ENCODE measurements at places on chromosomes 12 and 14.

GRCh38 chr14:105473677-105474482 is 741 bp upstream of the CRIP2 start:
- DNase-seq = no peak

GRCh38 chr14:63988579-63988978 is 135.8 kb downstream of the SYNE2 start:
- DNase-seq = no peak

DNA sequence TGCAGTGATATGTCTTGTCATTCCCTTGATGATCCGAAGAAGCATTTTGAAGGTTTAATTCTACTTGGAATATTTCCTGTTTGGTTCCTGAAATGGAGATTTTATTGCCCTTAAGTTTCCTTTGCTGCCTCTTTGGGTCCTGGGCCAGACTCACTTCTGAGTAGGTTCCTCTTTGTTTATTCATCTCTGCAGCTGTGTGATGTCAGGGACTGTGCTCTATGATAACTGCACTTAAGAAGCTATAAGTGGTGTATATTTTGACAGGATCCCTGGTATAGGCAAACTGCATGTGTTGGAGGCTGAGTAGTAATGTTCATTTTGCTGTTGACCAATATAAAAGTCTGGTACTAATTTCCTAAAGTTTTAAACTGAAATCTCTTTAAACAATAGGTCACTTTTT is at the start of gene KLRC4:
TSS of gene KLRC4 (minus strand) at position 366 of the 400 bp plus-strand sequence. CDS start at position 184, 182 bp downstream.
- peak; percentile 57 for DNase-seq

DNA sequence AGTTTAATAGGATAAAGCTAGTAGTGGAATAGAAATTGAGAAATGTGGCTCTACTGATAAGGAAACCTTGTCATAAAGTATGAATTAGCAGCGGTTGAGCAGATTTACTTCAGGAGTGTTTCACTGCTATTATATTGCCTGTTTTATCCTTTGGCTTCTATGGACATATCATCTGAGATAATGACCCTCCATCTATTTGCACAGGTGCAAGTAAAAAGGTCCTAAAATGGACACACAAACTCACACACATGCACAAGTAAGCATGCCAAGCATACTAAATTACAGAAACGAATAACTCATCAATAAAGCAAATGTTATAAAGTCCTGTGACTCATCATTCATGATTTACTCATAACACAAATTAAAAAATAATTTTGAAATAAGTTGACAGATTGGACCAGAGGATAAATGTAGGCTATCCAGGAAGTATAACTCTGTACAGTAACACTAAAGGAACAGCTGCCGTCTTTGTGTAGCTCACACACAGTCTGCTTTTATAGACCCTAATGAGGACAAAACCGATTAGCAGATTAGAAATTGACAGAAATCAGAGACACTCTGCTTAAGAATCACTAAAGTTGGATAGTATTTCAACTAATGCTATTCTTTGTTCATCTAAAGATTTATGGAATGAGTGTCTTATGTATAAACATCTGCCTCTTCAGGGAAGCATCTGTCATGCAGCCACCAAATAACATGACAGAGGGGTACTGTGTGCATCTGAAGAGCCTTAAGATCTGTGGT is 73.9 kb downstream of the SYT1 start:
- DNase-seq = peak; percentile 78

DNA sequence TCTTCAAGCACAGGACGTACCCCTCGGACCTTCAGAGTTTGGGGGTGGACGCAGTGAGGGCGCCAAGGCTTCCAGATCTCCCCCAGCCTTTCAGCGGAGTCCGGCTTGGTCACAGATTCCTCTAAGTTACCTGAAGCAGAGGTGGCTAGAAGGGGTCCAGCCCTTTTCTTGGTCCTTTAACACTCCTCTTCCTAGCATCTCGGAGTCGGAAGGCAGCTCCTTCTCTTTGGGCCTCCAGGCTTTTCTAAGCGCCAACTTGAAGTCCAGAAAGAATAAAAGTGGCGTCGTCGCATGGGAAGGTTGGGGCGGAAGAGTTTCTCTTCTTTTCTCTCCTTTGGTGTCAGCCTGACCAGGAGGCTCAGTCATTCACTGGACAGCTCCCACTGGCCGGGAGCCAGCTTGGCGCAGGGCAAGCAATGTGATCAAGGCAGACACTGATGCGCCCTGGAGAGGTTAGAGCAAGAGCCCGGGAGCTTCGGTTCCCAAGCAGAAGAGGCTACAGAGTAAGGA is 9.6 kb downstream of the OR6S1 start:
- no peak for DNase-seq

DNA sequence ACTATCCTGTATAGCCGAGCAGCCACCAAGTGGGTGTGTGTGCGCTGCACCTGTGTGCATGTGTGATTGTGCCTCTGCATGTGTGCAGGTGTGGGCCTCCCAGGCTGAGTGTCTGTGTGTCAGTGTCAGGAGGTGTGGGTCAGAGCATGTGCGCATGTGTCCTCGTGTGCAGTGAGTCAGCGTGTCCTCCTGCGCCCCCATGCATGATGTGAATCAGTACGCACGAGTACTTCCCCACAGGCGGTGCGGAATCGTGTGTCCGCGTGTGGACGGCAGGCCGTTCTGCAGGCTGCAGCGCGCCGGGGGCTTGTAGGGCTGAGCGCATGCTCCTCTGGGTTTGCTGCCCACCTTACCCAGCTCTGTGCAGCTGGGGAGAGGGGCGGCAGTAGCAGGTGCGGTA is 34.2 kb downstream of the DTX1 start:
- no peak for DNase-seq

- DNase-seq = no peak
Observed at GRCh38 chr14:54048311-54048710, 91.7 kb upstream of the BMP4 start.

DNA sequence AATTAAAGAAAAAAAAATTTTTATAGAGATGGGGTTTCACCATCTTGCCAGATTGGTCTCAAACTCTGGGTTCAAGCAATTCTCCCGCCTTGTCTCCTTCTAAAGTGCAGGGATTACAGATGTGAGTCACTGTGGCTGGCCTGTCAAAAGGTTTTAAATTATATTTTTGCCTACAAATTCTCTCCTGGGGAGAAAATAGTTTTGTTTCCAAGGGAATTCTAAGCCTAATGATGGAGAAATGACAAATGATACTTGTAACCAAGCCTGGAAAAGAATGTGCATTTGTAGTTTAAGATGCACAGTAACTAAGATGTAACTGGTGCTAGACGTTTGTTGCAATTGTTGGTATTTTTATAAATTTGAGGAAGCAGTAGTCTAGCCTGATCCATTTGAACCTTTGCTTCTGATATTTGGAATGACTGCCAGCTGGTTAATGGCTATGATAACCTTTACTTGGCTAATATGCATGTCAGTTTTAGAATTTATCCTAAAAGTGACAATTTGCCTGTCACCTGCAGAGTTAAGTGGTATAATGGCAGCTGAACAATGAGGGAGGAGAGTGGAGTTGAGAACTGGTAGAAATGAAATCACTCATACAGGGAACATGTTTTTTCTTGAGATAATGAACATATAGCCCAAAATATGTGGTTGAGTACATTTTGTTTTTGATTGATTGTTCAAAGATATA is 148.0 kb downstream of the FUT8 start:
- no peak for DNase-seq

DNA sequence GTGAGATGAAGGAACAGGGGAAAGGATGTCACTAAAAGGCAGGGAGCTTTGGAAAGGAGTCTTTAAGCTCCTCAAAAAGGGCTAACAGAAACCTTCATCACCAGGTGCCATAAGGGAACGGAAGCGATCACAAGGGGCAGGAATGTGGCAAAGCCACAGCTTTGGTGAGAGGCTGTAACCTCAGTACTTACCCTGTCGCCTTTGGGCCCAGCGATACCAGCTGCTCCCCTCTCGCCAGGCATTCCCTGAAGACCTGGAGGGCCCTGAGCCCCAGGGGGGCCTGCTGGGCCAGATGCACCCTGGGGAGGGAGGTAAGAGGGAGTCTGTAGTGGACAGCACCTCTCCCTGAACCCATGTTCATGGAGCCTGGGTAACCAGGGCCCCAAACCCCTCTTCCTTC is 18.9 kb downstream of the TMEM106C start:
- no peak for DNase-seq

DNA sequence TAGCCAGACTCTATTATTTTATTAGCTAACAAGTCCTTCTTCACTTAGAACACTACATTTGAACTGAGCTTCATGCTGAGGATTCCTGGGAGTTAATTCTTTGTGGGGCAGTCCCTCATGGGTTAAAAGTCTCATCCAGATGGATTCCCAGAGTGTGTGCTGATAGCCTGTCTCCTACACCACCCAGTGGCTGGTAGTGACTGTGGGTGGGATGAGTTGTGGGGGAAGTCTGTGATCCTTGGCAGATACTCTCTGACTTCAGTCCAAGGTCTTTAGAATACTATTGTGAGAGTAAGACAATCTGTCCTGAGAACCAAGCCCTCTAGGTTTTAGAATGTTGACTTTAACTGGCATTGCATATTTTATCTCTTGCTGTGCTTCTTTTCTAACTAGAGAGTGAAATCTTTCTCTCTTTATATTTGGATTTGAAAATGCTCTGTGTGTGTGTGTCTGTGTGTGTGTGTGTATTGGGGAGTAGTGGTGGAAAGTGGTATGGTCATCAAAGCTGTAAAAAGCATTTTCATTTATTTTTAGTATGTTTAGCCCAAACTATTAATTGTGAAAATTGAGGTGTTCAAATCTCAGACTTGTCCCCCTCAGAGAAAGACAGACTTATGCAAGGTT is 37.3 kb downstream of the AKAP6 start:
- DNase-seq = no peak

- DNase-seq = no peak
Observed at GRCh38 chr12:65956056-65956738, 131.9 kb downstream of the HMGA2 start.

GRCh38 chr14:67131691-67132090 is 57.5 kb upstream of the GARIN2 start:
- DNase-seq = no peak

- no peak for DNase-seq
Observed at GRCh38 chr14:74015176-74015575, 3.9 kb downstream of the ENTPD5 start.

- no peak for DNase-seq
Observed at GRCh38 chr14:55819610-55820304, 239.8 kb downstream of the KTN1 start.

DNA sequence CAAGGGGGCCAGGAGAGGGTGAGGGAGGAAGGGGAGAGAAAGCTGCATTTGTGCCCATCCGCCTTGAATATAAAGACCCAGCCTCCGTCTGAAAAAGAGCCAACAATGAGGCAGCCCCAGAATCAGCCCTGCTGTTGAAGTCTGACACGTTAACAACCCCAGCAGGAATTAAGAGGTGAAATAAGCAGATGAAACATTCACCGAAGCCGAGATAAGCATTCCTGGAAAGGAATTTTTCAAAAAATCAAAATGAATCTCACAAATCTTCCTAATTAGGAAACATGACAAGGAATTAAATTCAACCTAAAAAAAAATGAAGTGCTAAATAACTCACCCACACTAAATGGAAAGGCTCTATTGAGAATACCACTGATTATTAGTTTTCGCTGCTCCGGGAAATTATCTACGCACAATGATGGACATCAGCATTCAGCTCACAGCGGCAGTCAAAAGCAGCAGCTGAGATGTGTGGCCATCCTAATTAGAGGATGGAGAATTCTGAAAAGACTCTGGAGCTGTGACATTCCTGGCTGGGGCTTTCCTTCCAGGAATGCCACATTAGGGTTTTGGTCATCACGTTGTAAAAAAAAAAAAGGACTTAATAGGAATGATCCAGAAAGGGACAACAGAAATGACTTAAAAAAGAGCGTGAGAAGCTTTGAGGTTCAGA is 8.2 kb upstream of the PARP11 start:
- no peak for DNase-seq

GRCh38 chr12:64667793-64668192 is 57.5 kb downstream of the RASSF3 start:
- no peak for DNase-seq

DNA sequence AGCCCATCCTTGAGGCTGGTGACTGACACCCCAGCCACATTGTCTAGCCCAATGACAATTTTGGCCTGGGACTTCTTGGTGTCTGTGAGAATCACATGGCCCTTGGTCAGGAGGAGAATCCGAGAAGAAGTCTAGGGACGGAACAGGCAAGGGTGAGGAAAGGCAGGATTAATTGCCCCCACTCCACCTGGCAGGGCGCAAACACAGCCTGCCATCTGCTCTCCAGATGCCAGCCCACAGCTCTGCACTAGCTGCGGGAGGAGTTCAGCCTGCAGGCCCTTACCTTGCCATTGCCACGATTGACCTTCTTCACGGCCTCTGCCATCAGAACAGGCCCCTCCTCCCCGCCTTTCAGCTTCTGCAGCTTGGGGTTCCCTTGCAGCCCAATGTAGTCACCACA is 13.1 kb upstream of the TAC3 start:
- no peak for DNase-seq

GRCh38 chr14:26427097-26427496 is 170.7 kb downstream of the NOVA1 start:
- DNase-seq = no peak

DNA sequence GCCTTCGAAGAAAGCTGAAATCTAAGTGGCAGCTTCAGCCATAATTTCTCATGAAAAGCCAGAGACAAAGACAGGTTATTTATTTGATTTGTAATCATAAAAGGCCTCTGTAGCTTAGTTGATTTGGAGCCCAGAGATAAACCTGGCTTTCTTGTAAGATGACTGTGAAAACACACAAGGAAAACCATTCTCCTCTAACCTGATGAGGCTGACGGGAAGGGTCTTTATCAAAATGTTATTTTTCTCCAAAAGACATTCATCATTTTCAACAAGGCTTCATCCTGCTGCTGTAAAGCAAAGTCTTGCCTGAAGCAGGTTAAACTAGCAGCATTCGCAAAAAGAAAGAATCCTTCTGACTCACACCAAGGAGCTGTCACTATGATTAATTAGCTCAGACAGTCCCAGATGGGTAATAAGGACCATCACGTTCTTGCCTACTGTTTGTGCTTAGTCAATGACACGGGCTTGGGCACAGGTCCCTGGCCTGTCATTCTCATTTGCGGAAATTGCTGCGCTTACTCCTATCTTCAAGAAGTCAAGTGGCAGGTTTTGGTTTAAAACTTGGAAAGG is 286.6 kb downstream of the C12orf75 start:
- DNase-seq = no peak

DNA sequence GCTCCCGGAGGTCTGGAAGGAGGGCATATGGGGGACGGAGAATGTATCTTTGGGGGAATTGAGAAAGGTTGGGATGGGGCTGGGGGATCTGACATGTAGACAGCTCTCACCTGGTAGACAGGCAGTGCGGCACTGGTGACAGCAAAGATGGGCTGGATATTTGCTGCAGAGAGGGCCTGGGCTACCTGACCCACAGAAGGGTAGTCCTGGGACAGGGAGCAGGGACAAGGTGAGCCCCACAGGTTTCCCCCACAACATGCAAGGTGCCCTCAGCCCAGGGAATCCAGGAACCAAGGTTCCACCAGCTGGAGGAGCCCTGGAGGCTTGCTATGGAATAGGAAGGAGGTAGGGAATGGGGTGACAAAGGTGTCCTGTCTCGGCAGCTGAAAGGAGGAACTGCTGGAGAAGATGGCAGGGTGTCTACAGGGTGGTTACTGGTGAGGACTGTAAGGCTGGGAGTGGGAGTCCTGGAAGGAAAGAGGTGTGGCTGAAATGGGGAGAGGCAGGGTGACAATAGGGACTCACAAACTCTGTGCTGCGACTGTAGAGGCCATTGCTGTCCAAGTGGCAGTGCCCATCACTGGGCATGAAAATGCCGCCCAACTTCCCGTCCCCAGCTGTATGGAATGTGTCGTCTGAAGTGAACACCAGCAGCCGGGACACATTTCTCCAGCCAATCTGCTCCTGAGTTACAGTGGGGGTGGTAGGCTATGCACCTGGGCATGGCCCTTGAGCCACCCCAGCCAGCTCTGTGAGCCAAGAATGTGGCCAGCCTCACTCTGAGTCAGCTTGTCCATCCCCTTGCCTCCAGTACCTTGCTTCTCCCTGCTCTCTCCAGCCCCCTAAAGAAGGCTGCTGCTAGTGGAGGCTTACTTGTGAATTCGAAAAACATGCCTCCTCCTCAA is 11.3 kb downstream of the ITGB7 start:
- no peak for DNase-seq

All from NCI-H187 treated with DMSO at 0.1 percent for 48 hours (cell line).